ENCODE measurements at places on chromosomes 5 and 9.

DNA sequence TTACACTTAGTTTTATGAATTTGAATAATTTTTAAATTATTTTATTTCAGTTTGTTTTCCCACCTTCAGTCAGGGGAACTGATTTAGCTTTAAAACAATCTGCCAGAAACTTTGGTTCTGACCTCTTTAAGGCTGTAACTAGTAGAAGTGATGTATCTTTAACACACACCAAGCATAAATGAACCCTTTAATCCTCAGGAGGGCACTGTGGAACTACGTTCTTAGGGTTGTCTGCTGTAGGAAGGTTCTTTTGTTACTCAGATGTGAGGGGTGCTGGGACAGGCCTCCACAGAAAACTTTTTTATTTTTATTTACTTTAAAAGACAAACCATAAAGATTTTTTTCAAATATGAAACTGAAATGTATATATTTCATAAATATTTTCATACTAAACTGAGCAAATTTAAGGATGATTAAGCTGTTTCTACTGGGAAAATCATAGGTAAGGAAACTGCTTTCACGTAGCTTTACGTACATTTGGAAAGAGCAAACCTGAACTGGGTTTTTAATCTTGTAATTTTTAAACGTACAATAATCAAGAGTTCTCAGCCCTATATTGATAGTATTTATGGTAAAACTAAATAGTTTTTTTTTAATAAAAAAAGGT, 5.3 kb downstream of the KLF4 start:
- no peak for DNase-seq

DNA sequence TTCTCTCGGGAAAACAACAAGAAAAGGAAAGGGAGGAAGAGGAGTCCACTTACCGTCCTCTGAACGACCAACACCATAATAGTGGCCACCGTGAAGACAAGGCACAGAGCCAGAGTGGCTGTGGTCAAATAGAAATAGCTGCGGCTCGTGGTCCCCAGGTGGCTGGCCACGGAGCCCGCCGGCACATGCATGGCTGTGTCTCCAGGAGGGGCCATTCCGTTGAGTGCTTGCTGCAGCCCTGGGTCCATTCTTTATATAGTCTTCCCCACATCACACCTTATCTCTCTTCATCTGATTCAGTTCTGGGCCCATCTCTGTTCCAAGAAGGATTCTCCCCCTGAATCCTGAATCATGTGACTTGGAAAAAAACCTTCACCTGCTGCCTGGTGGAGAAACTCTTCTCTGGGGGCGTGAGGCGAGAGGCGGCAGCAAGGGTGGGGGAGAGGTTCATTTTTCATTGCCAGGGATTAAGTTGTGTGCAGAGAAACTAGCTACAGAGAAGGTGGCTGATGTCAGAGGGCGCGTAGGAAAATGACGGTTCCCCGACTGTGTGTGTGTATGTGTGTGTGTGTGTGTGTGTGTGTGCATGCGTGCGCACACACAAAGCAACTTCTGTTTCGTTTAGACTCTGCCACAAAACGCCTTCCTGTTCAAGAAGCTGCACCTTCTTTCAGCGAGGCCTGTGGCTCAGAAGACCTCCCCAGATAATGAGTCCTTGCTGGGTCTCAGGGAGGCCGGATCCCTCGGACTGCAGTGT, at the start of gene TNFSF8:
TNFSF8 (minus strand) TSS at position 536 of the 757 bp plus-strand sequence; CDS start at position 248, 288 bp downstream.
- peak; percentile 67 for DNase-seq

GRCh38 chr5:66724349-66725139, 128.4 kb downstream of the MAST4 start:
- no peak for DNase-seq

DNA sequence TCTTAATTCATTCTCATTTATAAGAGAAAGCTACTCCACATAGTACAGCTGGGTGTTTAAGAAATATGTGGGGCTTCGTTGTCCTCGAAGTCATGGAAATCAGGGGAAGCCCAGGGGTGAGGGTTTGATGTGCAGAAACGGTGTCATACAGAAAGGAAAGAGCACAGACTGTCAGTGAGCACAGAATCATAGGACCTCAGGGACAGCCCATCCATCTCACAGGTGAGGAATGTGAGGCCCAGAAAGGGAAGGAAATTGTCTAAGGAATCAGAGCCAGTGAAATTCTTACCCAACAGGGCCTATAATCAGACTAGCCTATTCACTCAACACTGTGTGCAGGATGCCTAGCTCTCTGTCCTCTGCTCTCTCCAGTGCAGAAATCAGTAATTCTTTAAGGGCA, 535.6 kb downstream of the SPOCK1 start:
- DNase-seq = no peak

DNA sequence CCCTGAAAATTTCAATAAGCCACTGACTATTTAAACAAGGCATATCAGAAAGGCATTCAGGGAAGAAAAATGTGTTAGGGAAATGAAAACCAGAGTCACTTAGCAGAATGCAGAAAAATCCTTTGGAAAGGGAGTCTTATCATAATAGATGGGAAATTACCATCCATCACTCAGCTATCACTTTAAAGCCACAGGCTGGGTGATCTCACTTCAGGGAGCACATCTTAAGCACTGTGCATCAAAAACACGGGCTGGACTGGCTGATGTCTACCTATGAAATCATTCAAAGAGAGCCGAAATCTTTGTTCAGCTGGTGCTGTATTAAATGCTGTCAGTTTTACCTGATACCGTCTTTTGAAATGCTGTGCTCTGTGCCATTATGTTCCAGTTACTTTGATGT, 73.5 kb downstream of the C9orf57 start:
- no peak for DNase-seq

DNA sequence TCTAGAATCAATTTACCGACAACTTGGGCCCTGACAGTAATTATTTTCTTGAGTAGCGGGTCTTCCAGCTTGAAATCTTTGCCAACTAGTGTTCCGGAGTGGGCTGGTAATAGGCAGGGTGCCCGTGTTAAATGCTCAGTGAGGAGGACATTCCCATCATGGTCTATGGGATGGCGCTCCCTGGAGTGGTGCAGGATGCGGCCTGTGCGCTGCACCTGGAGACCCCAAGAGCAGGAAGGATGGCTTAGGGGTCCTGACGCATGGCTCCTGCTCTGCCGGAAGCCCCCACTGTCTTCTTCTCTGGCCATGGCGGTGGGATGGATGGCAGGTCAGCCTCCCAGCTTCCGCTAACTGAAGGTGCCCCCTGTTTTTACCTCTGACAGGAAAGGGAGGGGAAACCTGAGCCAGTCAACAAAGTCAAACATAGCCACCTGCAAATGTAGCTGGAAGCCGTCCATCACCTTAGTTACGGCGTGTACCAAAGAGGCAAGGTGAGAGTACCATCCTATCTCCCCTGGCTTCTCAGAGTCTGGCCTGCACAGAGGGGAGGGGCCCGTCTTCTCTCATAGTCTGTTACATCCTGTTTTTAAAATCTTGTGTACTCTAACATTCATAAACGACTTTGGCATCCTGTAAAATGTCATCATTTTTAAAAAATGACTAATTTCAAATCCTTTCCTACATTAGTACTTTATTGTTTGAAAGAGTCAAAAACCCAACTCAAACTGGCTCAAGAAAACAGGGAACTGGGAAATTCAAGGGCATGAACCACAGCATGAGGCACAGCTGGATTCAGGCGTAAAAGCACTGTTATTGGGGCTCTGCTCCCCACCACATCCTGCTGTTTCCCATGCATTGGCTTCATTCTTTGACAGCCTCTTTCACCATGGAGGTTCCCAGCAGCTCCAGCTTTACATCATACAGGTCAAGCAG, 28.5 kb upstream of the UNC5A start:
- DNase-seq = no peak

DNA sequence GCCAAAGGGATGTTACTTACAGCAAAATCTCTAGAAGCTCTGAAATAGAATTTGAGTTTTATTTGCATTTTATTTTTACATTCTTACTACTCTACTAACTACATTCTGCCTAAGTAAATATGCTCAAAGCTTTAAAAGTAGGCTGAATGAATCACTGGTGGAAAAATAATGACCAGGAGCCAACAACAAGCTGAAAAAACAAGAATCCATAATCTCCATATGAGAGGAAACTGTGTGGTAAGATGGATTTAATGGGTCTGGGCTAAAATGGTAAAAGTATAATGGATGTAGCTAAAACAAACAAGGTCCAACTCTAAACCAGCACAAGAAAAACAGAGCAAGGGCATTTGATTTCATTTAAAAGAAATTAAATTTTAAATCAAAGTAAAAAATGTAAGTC, 525.8 kb upstream of the FTMT start:
- no peak for DNase-seq

DNA sequence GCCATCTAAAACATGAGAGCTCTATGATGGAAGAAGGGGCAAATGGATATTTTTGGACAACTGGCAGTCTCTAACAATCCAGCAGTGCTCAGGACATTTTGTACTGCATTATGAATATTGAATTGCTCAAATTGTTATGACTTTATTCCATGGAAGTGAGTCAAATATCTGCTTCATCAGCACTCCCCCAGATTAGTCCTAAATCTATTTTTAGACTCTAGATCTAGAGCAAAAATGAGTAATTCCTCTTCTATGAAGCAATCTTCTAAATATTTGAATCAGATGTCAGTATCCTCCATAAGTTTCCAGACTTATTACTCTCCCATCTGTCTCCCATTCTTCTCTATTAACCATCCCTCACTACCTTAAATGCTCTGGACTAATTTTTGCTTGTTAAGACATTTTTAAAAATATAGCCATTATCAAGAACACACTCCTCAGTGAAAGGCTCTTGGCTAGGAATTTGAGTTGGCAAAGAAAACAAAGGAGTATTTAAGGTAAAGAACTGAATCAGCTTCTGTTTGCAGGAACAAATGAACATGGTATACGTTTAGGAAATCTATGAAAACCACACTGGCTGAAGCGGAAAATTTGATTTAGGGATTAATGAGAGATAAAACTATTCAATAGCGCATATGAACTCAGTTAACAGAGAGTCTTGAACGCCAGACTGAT, 300.9 kb downstream of the MCTP1 start:
- DNase-seq = no peak

DNA sequence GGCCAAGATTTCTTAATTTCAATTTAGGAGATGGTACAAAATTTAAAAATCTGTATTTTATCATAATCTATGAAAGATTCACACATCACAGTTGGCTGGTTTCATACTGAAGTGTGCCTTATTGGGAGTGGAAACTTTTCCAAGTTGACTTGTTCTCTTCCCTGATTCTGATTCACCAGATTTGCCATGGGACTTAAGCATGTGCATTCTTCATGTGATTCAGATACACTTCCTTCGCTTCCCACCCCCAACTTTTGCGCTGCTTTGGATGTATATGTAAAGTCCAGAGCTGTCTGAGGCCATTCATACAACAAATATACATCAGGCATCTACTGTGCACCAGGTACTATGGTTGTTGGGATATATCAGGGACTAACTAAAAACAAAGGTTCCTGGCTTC, 34.4 kb downstream of the CPEB4 start:
- no peak for DNase-seq

DNA sequence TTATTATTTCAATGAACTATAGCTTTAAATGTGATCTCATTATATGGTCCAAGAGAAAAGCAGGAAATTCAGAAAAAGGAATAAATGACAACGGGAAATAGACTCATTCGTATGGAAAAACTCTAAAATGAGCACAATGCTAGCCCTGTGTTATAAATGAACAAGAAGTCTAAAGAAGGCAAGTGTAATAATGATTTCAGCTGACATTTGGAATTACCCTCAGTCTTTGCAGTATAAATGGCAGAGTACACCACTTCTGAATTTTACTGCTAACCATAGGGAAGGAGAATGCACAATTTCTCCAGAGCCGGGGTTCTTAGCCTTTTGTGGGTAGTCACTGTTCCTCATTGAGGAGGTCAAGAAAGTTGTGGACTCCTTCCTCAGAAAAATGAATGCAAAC, 93.1 kb downstream of the ANKRD55 start:
- no peak for DNase-seq

- DNase-seq = no peak
Observed at GRCh38 chr9:134877541-134877940, 3.1 kb upstream of the FCN2 start.

- DNase-seq = no peak
Observed at GRCh38 chr9:92424340-92424739, at the start of gene OMD. TSS of gene OMD (minus strand) at chr9:92424471. CDS start at chr9:92417558, 6,913 bp downstream.

DNA sequence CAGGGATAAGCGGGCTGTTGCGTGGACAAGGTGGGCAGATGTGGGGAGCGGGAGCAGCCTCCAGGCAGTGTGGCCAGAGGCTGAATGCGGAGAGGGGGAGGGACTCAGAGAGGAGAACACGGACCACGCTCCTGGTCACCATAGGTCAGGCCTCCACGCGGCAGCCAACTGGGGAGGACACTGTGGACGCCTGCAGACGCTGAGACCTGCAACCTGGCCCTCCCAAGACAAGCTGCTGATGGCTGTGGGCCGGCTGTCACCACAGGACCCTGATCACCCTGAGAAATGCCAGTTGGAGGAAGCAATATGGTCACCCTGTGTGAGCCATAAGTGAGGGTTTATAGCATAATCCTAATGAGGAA, 16.8 kb downstream of the LPCAT1 start:
- DNase-seq = no peak

- no peak for DNase-seq
Observed at GRCh38 chr9:33350310-33350709, 52.1 kb downstream of the AQP7 start.

- DNase-seq = no peak
Observed at GRCh38 chr9:77744841-77745430, 96.8 kb upstream of the GNA14 start.

DNA sequence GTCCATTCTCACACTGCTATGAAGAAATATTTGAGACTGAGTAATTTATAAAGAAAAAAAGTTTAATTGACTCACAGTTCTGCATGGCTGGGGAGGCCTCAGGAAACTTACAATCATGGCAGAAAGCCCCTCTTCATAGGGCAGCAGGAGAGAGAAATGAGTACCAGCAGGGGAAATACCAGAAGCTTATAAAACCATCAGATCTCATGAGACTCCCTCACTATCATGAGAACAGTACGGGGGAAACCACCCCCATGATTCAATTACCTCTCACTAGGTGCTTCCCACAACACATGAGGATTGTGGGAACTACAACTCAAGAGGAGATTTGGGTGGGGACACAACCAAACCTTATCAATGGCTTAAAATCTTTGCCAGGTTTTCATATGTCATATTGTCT, 20.3 kb upstream of the TENT4A start:
- no peak for DNase-seq

- no peak for DNase-seq
Observed at GRCh38 chr9:8883321-8883720, 1083.7 kb upstream of the DMAC1 start.

GRCh38 chr9:135456436-135457104, 23.0 kb upstream of the PPP1R26 start:
- no peak for DNase-seq

GRCh38 chr5:684751-685216, 8.4 kb downstream of the TPPP start:
- DNase-seq = no peak

- DNase-seq = no peak
Observed at GRCh38 chr5:122870219-122870856, 24.9 kb downstream of the SNX24 start.

GRCh38 chr5:168291342-168291963, at the start of gene WWC1:
TSS of gene WWC1 (plus strand) at chr5:168291645. CDS start at chr5:168292153, 508 bp downstream.
- DNase-seq = peak; percentile 34

DNA sequence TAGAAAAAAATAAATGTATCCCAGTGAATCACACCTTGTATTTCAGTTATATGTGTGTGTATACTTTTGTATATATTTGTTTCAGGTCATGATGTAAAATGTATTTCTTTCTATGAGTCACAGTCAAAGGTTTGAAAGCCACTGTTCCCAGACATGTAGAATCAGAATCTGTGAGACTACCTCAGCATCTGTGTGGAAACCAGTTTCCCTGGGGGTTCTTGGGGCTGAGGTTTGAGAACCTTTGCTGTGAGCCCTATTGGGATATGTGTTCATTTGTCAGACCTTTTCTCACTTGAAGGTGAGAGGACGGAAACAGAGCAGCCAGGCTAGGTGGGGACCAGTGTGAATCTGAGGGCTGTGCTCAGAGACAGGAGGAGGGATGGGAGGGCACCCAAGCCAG, 78.7 kb upstream of the SAP30L start:
- no peak for DNase-seq

Data from stimulated activated naive CD8-positive, alpha-beta T cell treated with anti-CD3 and anti-CD28 coated beads, Interleukin-15, Interleukin-2, amounts not matched to agents 100 U/mL and 50 U/mL, for 24 hours (primary cell).